ENCODE measurements at places on chromosomes 7 and 10.

- DNase-seq: no peak
These were observed 21.0 kb downstream of the OR2F1 start for GRCh38 chr7:143975617-143976016.

- DNase-seq: no peak
These were observed 213.1 kb downstream of the ELFN1 start for GRCh38 chr7:1883031-1883761.

GRCh38 chr7:15836651-15837050 lies 150.2 kb upstream of the MEOX2 start:
- no peak for DNase-seq

- no peak for DNase-seq
These were observed 12.7 kb upstream of the FOXL3 start for GRCh38 chr7:277228-277627.
